ENCODE measurements at places on chromosomes 6 and 20.

- no peak for DNase-seq
Observed at GRCh38 chr6:53598265-53598907, 53.5 kb upstream of the GCLC start.

DNA sequence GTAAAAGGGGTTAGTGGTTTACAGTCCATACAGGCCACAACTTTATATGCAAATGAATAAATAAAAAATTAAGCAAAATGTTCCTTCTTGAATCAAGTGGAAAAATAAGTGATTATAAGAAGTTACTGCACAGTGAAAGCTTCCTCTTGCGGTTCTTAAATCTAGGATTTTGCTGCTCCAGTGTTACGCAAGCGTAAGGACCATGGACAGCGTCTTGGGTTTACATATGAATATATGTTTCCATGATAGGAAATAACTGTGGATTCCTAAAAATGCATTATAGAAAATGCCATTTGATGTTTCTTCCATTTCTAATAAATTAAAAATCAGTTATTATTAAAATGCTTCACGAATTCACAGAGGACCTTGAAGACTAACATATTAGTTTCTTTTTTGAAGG, 176.6 kb upstream of the POU3F2 start:
- DNase-seq: no peak

- no peak for DNase-seq
Observed at GRCh38 chr6:117200067-117200466, 65.3 kb upstream of the VGLL2 start.

- no peak for DNase-seq
Observed at GRCh38 chr20:25496968-25497401, 88.3 kb downstream of the NINL start.

DNA sequence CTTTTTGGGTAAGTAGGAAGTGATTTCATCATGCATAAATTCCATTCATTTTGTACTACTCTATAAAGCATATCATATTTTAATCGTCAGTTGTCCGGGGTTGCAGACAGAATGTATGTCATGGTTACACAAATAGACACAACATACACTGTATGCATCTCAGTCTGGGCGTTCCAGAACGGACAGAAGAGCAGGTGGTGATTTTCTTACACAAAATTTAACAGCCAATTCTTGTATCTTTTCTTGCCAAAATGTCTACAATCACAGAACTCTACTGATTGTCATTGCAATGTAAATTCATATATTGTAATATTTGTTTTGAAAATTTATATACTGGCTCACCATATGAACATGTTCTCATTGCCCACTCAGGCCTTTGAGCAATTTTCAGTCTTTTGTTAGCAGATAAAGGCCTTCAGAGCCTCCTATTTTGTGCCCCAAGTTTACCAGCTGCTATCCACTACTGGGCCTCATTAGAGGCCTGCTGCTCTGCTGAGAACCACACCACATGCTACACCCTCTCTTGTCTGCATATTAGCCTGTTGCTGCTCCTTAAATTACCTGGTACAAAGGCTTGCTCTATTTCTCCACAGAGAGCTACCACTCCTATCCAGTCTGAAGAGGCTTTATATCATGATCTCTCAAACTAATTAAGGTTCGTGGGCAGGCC, 61.5 kb downstream of the PRDM13 start:
- peak; percentile 64 for DNase-seq

DNA sequence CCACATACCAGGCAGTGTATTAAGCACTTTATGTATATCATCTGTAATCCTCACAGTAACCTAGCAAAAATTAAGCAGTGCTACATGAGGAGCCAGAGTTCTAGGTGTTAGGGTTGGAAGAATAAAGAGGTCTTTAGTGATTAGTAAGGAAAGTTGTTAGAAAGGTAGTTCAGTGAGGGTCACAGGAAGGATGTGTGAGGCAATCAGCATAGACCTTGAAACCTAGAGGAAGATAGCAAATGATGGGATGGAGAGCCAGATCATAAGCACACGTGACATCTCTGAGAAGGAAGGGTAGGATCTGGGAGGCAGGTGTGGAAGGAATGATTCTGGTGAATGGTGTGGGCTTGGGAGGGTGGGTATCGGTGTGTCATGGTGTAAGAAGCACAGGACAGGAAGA, 2.2 kb downstream of the KAT14 start:
- no peak for DNase-seq

DNA sequence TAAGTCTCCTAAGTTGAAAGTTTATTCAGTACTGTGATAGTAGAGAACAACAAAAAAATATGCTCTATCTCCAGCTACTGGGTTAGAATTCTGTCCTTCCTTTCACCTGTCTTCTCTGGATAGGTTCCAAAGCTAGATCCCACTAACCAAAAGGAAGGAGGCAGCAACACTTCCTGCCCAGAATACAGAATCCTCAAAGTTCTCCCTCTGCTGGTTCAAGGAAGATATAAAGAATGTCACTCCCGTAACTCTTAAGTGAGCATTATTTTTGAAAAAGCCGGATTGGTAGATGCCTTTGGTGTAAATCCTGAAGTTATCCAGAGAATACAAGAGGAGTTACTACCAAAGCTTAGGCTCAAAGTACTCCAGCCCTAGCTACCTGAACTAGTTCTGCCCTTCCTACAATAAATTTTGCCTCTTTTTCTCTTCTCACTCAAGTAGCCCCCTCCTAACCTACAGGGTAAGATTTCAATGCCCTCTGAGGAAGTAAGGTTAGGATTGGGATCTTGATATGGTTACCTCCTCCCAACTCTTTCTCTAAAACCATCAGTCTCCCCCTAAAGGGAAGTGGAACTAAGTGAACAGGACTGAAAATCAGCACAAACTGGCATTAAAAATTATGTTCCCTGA, 26.0 kb upstream of the CRIP3 start:
- DNase-seq: peak; percentile 16

DNA sequence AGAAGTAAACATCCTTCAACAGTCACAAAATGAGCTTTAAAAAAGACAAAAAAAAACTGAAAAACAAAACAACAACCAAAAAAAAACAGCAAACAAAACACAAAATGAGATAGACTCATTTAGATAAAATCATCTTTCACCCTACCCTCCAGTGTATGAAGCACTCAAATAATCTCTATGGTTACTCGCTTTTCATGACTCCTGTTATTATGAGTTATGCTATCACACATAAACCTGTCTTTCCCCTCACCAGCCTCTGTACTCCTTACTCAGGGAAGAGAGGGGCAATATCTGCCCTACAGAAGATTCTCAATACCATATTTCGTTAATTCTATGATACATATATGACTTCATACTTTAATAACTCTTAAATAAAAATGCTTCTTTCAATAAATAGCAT, 158.2 kb downstream of the TPBG start:
- DNase-seq: no peak

DNA sequence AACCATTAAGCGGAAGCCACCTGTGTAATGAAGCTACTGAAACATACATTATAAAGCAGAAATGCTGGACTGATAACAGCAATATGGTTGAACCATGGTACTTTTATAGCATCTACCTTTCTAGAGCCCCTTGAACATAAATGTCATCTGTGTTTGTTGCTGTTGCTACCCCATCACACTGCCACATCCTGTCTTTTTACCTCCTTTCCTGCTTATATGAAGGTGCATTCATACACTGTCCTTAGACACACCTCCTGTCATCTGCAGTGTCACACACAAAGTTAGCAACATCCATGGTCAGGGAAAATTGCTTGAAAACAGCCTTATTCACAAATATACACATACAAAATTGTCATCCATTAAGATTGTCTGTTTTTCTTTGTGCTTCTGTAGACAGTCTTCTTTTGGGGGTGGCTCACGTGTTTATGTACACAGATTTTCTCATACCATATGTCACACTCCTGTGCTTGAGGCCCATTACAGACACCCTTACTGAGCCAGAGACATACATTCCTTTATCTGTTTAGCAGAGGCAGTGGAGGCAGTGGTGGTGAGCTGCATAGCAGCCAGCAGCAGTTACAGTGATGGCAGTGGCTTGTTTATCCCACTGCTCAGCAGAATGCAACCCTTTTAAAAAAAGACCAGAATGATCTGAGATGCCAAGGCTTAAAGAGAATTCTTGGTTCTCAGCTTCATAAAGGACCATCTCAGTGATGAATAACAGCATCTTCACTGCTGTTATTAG, 25.9 kb downstream of the C6orf62 start:
- DNase-seq: no peak

- DNase-seq: peak; percentile 56
Observed at GRCh38 chr6:125995972-125996580, 9.7 kb downstream of the TRMT11 start.

DNA sequence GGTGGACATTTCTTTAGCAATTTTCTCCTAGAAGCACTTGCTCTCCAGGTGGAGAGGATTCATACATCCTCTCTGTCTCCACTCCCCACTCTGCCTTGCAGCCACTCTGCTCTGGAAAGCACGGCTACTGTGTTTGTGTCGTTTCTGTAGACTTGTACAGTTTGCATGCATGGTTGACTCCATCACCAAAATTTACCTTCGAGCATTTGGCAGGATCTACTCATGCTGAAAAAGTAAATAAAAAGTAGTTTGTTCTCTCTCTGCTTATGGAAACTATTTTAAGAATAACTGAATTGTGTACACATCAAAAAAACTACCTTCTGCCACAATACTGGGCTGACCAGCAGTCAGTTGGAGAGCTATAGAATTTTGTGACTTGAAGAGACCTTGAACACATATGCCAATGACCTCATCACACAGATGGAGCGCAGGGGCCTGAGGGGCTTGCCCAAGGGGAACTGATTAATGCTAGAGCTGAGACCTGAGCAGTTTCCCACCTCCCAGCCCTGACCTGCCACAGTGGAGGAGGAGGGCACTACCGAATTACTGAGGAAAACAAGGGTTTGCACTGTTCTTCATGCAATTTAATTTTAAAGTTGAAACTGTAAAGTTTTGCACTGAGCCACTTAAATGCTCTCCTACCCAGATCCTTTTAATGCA, 33.7 kb upstream of the FOXQ1 start:
- DNase-seq: peak; percentile 24
